Sciatic nerve (tissue), 2 donors: ENCODE measurements at places on chromosomes 11 and 22. TPM values are rescaled to one million over a fixed set of nuclear protein-coding genes. Genes with fewer than 3 reads are reported as not detected.

Gene SYT9
- not detected for total RNA-seq

- DNase-seq = peak; percentile 87
These were observed 71.6 kb downstream of the LRP5 start for GRCh38 chr11:68383976-68384501.

DNA sequence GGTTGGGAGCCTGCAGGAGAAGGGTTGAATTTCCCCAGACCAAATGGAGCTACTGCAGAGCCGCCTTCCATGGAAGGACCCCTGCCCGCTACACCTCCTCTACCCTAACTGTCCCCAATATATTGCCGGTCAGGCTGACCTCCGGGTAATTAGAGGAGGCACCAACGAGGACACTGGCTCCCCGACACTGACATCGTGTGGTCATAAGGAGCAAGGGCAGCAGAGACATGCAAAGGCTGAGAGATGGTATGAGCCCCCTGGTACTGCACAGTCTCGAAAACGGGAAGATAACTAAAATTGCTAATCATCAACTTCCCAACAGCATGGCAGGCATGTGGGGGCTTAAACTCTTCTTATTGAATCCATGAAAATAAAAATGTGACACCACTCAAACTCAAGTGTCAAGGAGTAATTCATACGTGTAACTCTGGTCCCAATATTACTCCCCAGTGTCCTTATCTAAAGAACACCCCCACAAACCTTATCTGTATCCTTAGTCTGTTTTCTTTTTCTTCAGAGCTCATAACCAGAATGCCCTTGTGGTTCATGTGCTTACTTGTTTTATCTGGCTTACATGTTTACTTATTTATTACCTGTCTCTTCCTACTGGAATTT is 4.4 kb downstream of the CAVIN3 start:
- DNase-seq = peak; percentile 75

Gene APOL1
- 35.3 TPM for total RNA-seq

- no peak for DNase-seq
These were observed 3.1 kb downstream of the MRGPRX1 start for GRCh38 chr11:18936002-18936673.

DNA sequence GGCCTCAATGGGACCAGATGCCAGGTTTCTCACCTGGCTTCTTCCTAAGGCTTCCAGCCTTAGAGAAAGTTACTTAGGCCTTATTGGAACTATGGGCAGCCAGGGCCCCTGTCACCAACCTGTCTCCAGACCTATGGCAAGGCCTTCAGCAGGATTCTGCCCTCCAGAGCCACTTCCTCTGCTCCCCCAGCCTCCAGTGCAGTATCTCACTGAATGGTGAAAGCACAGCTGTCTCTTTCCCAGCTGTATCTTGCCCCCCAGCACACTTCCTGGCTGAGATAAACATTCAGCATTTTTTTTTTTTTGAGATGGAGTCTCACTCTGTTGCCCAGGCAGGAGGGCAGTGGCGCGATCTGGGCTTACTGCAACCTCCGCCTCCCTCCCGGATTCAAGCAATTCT is 1.5 kb downstream of the SLC2A11 start:
- no peak for DNase-seq

Gene KRTAP5-9
- 0.40 TPM for total RNA-seq

DNA sequence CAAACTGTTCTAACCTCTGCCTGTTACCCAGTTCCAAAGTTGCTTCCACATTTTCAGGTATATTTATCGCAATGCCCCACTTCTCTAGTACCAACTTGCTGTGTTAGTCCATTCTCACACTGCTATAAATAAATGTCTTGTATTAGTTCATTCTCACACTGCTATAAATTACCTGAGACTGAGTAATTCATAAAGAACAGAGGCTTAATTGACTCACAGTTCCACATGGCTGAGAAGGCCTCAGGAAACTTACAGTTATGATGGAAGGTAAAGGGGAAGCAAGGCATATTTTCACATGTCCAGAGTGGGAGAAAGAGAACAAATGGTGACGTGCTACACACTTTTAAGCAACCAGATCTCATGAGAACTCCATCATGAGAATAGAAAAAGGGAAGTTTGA is 130.4 kb upstream of the C11orf87 start:
- DNase-seq = no peak

Gene THRSP
- 39.4 TPM for total RNA-seq

Gene PYGM
- 8.1 TPM for total RNA-seq

DNA sequence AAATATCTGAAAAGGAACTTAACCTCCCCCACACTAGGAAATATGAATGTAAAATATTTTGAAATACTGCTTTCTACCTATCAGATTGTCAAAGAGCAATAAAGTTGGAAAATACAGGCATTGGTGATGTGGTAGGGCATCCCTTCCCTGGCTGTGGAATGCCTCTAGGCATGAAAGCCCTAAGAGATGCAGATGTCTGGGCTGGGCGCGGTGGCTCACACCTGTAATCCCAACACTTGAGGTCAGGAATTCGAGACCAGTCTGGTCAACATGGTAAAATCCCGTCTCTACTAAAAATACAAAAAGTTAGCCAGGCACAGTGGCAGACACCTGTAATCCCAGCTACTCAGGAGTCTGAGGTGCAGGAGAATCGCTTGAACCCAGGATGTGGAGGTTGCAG is 22.0 kb downstream of the ARAP1 start:
- DNase-seq = no peak

- DNase-seq = no peak
These were observed 133.4 kb downstream of the BBOX1 start for GRCh38 chr11:27174021-27174420.

DNA sequence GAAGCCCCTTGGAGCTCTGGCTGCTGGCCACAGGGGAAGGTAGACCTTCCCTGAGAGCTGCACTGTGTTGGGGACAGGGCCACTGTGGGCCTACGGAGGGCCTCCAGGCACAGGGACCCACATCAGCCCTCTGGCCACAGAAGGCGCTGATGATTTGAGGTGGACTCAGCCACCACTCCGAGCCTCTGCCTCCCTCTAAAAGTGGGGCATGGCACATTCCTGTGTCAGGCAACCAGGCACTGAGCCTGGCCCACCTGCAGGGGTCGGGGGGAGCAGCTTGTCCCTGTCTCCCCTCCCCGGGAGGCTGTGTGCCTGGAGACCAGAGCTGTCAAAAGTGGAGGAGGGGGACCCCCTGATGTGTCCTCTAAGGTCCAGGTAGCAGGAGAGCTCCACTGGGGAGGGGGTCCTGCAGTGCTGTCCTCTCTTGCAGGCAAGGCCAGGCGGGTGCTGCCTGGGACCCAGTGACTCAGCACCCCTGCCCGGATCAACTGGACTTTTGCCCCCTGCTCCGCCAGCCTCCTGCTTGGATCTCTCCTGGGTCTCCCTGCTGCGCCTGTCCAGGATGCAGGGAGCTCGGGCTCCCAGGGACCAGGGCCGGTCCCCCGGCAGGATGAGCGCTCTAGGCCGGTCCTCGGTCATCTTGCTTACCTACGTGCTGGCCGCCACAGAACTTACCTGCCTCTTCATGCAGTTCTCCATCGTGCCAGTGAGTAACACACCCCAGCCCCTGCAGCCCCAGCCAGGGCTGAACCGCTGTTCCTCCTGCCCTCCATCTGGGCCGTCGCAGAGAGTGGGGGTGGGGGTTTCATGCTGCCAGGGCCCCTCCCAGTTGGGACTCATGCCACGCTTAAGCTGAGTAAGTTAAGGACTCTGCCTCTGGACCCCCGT is 17.5 kb upstream of the CDKN1C start:
- no peak for DNase-seq

GRCh38 chr22:28711820-28712777 is 29.5 kb downstream of the CHEK2 start:
- DNase-seq = no peak

Gene MIOX
- not detected for total RNA-seq

Gene GLB1L3
- total RNA-seq = not detected

Gene GAB2
- total RNA-seq = 63.3 TPM

GRCh38 chr22:45235101-45235777 is 5.5 kb downstream of the KIAA0930 start:
- no peak for DNase-seq

Gene LMNTD2
- 1.3 TPM for total RNA-seq

Gene MMP13
- total RNA-seq = not detected

Gene CCDC87
- total RNA-seq = 0.22 TPM

- DNase-seq = no peak
These were observed 242.2 kb upstream of the DDI1 start for GRCh38 chr11:103794262-103794661.

- no peak for DNase-seq
These were observed 8.0 kb downstream of the DENND6B start for GRCh38 chr22:50318698-50319411.

Gene GPR83
- total RNA-seq = 0.62 TPM

Gene TRIM48
- not detected for total RNA-seq

Gene BTBD18
- not detected for total RNA-seq

- DNase-seq = no peak
These were observed 7.0 kb upstream of the L3MBTL2 start for GRCh38 chr22:41198027-41198580.

Gene FADD
- total RNA-seq = 18.8 TPM

GRCh38 chr11:73195191-73196007 is 22.7 kb upstream of the P2RY2 start:
- peak; percentile 37 for DNase-seq

Gene KCNQ1
- 6.2 TPM for total RNA-seq

Gene SCO2
- 1.9 TPM for total RNA-seq

Gene ADAMTS15
- total RNA-seq = 6.4 TPM

GRCh38 chr11:1340111-1340510 is 30.7 kb upstream of the TOLLIP start:
- no peak for DNase-seq

DNA sequence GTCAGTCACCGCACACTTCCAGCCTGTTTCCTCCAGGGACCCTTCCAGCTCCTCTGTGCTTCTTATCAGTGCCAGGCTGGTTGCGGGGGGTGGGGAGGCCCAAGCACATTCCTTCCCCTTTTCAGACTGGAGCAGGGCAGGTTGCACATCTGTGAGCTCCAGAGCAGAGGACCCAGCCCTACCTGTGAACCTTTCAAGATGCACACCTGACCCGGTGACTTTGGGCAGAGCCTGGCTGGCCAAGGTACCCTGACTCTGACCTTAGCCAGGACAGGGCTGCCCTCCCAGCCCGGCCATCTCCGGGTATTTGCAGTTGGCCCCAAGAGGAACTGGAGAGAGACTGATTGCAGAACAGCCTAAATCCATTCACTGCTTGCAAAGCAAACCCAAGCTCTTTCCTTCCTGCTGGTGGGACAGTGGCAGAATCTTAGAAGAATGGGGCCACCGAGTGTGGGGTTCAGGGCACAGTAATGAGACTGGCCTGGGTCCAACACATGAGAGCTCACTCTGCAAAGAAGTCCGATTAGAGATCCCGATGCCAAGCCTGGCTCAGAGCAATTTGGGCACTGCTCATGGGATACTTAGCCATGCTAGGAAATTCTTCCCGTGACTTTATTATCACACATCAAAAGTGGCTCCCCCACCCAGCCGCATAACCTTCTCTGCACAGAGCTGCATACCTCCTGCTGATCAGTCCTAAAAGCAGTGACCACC is 64.7 kb upstream of the CCND1 start:
- no peak for DNase-seq

GRCh38 chr22:39498802-39499201 is 3.3 kb upstream of the MIEF1 start:
- DNase-seq = no peak

DNA sequence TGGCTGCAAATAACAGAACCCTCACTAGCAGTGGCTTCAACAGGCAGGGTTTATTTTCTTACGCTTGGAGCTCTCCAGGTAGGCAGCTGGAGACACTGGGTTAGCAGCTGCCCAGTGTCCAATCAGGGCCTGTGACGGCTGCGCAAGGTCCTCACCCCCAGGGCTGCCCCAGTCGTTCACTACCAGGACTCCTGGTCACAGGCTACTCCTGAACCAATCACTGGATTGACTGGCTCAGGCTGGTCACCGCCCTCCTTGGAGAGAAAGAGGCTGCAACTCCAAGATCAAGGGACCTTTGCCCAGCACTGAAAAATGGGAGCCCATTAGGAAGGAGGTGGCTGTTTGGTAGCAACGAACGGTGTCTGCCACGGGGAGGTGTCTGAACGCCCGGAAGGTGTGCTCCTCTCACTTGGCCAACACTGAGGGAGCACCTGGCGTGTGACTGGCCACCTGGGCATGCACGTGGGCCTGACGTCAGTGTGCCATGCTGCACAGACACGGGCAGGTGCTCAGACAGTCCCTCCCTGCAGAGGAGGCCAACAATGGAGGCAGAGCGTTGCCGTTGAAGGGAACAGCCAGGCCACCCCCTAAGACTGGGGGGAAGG is 5.1 kb downstream of the ARSA start:
- DNase-seq = no peak

GRCh38 chr22:24801901-24802465 is 4.0 kb upstream of the SGSM1 start:
- DNase-seq = no peak

Gene C1QTNF5
- total RNA-seq = 27.7 TPM

- no peak for DNase-seq
These were observed 70.6 kb upstream of the SPON1 start for GRCh38 chr11:13891911-13892310.

DNA sequence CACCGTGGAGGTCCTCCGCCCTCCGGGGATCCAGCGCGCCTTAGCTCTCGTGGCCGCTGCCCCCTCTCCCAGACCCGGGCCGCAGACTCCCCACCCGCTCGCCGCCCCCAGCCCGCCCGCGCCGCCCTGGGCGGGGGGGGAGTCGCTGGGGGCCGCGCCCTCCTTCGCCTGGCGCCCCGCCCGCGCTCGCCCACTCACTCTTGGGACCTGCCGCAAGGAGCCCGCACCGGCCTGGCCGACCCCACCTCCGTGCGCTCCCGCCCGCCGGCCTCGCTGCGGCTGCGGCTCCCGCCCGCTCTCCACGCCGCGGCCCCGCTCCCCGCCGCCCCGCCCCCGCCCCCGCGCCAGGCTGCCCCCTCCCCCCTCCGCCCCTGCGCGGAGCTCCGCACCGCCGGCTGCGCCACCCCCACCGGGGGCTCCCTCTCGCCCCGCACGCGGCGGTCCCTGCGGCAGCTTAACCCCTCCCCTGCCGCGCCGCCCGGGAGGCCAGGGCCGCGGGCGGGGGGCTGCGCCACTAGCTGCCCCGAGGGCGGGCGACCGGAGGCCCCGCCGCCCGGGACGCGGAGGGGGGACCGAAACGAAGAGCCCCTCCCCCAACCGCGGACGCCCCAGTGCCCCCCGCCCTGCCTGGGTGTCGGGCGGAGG is 724 bp upstream of the RASGRP2 start:
- DNase-seq = no peak

DNA sequence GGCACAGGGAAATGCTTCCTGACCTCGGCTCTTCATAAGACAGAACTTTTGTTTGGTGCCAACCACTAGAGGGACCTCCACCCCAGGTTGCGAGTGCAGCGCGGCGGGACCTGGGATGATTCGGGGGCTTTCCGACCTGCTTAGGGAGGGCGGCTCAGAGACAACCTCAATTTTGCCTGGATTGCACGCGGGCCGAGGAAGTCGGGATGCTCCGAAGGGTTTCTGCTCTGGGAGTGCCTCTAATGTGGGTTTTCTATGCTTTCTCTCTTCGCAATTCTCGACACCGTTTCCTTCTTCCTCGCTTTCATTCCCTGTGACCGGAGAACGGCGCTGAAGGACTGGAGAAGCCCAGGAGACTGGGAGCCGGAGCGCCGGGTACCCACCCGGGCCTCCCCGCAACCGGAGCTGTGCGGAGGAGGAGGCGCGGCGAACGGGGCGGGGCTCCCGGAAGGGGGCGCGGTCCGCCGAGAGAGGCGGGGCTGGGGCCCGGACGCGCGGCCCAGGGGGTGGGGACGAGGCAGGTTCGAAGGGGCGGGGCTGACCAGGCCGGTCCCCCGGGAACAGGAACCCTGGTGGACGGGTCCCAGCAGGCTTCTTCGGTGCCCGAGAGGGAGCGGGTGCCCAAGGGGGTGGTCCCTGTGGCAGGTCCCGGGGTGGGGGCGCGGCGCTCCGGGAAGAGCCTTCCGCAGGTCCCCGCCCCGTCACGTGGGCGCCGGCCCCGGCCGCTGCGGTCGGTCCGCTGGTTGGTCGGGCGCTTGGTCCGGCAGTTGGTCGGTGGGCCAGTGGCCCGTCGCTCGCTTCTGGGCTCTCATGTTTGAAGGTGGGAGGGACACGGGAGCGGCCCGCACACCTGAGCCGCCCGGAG is at the start of gene PPFIBP2:
TSS of gene PPFIBP2 (plus strand) at position 766 of the 865 bp plus-strand sequence. CDS start 35,477 bp downstream, outside the sequence.
- peak; percentile 93 for DNase-seq
